ENCODE measurements at places on chromosomes 12 and 14.

- no peak for DNase-seq
Measured at GRCh38 chr12:122753319-122753650, 661 bp downstream of the DENR start.

DNA sequence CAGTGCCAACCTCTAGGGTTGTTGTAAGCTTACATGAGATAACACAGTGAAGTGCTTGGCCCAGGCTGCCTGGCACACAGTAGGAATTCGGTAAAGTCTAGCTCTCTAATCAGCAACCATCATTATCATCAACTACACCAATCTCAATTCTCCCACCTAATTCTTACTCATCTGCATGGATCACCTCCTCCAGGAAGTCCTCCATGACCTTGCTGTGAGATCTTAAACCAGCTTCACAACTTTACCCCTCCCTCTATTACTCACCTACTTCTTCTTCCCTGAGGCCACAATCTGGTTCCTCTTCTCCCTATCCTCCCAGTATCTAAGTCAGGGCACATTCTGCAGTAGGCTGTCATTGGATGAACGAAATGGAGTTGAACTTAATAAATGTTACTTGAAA is 67.3 kb downstream of the GSC start:
- no peak for DNase-seq

- DNase-seq = no peak
Measured at GRCh38 chr14:99806836-99807235, 13.6 kb downstream of the EML1 start.

DNA sequence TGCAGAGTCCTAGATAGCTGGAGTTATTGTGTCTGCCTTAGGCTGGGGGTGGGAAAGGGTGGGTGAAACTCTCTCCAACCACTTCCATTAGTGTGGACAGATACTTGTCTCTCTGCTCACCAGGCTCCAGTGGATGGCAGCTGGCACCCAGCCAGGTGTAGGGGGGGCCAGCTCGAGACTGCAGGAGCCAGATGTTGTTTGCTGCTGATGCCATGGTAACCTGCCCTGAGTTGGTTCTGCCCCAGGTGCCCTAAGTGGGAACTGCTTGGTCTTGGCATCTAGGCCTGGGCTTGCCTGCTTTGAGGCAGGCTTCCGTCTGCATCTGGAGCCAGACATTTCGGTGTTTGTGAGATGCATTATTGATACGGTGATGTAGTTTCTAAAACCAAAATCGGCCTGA is 82.2 kb downstream of the ADCK1 start:
- DNase-seq = no peak

DNA sequence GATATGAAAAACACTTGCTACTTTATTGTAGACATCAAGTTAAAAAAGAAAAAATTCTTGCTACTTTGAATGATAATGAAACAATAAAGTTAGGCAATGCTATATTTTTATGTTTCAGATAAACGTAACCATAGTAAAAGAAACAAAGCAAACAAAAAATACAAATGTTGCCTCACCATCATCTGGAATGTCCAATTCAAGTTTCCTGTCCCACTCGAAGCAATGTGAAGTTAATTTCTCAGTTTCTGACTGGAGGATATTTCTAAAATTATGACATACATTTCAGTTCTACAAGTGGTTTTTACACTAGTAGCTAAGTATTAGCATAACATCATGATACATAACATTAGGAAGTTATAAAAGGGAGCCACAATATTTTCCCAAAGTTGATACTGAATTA is 20.9 kb downstream of the DLGAP5 start:
- DNase-seq = no peak

GRCh38 chr14:79166171-79166570 is 996.0 kb downstream of the NRXN3 start:
- no peak for DNase-seq

- no peak for DNase-seq
Measured at GRCh38 chr14:36755756-36756155, 94.1 kb downstream of the PAX9 start.

- DNase-seq = no peak
Measured at GRCh38 chr12:88413646-88414045, 166.6 kb downstream of the KITLG start.

- peak; percentile 68 for DNase-seq
Measured at GRCh38 chr12:120015313-120015712, 26.3 kb downstream of the BICDL1 start.

DNA sequence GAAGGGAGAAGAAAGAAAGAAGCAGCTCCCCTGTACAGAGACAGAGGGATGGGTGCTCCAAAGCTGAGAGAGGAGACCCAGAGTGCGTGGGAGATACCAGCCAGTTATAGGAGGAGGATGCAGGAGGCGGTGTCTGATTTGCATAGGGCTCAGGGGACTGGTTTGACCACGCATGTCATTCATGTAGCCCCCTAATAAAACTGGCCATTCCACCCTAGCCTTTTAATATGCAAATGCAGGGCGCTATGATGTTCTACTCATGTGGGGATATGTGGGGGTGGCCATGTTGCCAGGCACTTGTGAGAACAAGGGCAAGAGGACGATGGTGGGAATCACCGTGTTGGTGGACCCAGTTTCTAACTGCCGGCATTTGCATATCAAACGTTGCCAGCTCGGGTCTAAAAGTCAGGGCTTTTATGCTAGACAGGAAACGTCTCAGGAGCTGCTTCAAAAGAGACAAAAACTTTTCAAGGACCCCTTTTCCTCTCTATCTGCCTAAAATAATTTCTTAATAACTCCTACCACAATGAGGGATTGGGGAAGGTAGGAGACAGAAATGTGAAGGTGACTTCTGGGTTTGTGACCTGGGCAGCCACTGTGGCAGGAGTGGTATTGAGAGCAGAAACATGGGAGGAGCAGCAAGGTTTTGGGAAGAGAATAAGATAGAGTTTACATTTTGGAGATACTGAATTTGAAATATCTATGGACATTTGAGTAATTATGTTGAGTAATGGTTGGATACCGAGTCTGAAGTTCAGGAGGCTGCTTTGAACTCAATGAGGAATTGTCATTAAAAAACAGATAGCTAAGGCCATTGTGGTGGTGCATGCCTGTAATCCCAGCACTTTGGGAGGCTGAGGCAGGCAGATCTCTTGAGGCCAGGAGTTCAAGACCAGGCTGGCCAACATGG is 2.2 kb upstream of the ATXN3 start:
- DNase-seq = no peak

DNA sequence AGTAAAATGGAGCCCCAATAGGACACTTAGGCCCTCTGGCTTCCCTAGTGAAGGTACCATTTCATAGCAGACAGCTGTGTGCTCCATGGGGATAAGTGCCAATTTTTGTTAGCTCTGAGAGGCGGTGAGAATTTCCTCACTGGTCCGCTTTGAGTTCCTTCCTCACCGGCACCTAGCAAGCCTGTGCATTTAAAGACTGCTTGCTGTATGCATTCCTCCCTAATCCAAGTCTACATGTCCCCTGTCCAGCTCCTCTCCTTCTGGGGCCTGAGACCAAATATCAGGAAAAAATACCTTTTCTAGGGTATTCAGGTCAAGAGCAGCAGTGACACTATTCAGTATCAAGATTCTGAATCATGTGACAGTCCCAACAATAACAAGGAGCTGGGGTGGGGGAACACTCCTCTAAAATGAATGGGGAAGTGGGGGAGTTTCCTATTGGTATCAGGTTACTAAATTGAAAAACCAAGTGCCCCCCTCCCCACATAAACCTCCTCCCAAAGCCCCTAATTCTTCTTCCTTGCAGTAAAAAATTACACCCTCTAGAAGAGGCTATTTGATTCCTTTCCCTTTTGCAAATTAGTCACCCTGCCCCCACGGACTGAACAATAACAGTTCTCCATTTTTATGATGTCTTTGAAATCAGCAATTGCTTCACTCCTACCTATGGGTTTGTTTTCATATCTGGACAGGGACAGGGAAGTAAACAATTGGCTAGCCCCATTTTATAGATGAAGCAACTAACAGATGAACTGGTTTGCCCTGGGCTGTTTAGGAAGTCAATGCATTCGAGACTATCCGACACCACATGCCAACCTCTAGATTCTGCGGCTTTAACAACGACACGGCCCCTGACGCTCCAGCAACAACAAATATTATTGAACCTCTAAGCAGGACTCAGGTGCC is 28.9 kb downstream of the BCL11B start:
- DNase-seq = no peak

GRCh38 chr14:53236708-53237107 is 83.6 kb upstream of the DDHD1 start:
- no peak for DNase-seq

- no peak for DNase-seq
Measured at GRCh38 chr14:52391881-52392615, 77.9 kb downstream of the PTGER2 start.

DNA sequence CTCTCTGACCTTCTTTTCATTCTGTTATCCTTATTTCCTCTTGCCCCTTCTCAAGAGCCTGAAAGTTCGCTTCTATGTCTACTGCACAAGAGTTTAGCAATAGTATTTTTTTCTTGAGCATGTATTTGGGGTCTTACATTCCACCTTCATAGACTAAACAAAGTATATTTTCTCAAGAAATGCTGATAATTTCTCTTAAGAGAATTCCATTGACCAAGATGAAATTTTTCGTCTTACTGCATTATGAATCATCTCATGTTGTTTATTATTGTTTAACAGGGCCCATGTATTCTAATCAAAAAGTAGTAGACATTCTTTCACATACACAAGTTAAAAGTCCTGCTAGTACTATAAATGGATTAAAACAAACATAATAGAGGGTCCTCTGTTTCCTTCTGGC is 219.3 kb downstream of the C12orf50 start:
- no peak for DNase-seq

DNA sequence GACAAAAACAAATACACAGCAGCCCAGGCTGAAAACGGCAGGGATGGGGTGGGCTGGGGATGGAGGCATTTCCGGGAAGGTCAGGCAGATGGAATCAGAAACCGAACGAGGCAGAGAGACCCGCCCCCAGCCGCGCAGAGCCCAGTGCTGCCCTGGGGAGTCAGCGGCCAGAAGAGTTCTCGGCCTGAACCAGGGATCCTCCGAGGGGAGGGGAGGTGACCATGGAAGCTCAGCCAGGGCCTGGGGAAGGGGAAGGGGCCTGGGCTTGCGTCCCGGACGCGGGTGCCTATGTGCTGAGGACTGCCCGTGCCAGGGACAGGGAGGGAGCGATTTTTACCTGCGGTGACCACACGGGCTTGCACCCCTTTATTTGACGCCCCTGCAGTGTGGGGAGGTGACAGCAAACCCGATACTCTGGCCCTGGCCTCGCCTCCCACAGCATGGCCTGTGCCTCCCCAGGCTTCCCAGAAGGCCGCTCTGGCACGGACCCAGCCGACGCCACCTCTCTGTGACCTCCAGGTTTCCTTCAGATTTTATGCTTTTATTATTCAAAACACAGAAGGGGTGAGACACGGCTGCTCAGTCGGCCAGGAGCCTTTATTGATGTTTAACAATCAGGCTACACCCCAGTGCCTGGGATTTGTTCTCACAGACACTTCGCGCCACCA is 7.7 kb downstream of the LRCOL1 start:
- DNase-seq = no peak

- no peak for DNase-seq
Measured at GRCh38 chr12:59500915-59501314, 94.9 kb upstream of the SLC16A7 start.

DNA sequence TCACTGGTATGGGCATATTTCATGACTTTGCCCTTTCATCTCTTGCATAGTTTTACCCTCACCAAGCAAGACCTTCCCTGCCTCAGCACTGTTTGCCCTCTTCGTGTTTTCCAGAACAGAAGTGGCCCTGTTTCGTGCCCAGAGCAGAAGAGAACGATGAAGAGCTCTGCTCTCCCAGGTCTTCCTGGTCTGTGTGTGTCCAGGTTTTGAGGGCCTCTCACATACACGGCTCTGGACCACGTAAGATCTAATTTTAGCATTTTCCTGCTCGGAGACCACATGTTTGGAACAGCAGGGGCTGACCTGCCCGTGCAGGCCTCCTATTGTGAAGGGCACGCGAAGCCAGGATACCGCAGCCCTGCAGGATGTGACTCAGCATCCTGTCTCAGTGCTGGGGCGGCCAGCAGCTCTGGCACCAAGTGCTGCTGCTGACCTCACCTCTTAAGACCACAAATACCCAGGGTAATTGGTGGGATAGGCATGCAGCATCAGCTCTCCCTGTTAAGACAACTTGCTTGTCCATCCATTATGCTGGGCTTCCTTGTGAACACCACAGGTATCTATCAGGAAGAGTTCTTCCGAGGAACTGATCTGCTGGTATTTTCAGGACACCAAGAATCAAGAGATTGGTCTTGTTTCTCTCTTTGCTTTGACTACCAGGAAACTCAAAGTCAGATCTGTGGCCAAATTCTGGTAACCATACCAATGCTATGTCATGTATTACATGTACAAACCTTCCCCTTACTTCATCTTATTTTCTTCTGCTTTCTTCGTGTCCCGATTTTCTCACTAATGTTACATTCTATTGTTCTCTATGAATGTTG is 19.0 kb downstream of the SSH1 start:
- peak; percentile 70 for DNase-seq

GRCh38 chr12:28710882-28711281 is 438.2 kb upstream of the FAR2 start:
- DNase-seq = no peak

- DNase-seq = no peak
Measured at GRCh38 chr12:40903040-40903439, 210.8 kb downstream of the CNTN1 start.

DNA sequence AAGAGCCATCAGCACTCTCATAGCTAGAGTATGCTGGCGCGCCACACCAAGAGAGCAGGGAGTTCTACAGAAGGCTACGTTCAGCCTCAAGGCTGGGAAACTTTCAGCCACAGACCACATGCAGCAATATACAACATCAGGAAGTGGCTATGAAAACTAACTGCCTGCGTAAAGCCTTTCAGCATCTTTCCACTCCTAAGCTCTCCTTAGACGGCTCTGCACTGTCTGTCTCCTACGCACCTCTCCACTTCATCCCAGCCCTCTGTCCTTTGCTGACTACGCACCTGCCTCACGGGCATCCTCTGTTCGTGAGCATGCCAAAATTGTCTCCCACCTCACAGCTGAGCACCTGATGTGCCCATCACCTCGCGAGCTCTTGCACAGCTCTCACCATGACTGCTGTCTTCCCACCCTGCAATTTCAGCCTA is 9.7 kb downstream of the MPHOSPH9 start:
- DNase-seq = peak; percentile 52
